ENCODE measurements at places on chromosomes 11 and 22.
A peak's percentile ranks its signal among the peaks of the same experiment; 100 is the strongest.

DNA sequence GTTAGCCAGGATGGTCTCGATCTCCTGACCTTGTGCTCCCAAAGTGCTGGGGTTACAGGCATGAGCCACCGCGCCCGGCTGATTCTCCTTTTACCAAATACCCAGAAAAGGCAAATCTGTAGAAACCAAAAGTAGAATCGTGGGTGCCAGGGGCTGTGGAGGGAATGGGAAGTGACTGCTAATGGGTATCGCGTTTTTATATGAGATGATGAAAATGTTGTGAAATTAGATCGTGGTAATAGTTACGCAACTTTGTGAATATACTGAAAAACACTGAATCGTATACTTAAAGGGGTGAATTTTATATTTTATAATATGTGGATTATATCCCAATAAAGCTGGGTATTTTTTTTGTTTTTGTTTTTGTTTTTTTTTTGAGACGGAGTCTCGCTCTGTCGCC is 48.2 kb upstream of the CREB3L1 start:
- no peaks in the 10 kb centered on the region for H3K36me3 ChIP-seq
- H3K4me3 ChIP-seq = no peak overlapping the region
- DNase-seq = no peak
- no peaks in the 10 kb centered on the region for H3K27me3 ChIP-seq
- H3K4me1 ChIP-seq = no peaks in the 10 kb centered on the region

GRCh38 chr11:113043698-113044097 is 82.5 kb downstream of the NCAM1 start:
- no peaks in the 10 kb centered on the region for H3K36me3 ChIP-seq
- H3K27ac ChIP-seq = no peak overlapping the region
- no peak for DNase-seq
- no peak overlapping the region for H3K4me3 ChIP-seq
- no peaks in the 10 kb centered on the region for H3K27me3 ChIP-seq

GRCh38 chr22:48507171-48507570 is 1320.5 kb downstream of the BRD1 start:
- no peaks in the 10 kb centered on the region for H3K4me1 ChIP-seq
- no peak overlapping the region for H3K4me3 ChIP-seq
- no peaks in the 10 kb centered on the region for H3K36me3 ChIP-seq
- H3K27ac ChIP-seq = no peak overlapping the region
- DNase-seq = no peak
- no peaks in the 10 kb centered on the region for H3K27me3 ChIP-seq

DNA sequence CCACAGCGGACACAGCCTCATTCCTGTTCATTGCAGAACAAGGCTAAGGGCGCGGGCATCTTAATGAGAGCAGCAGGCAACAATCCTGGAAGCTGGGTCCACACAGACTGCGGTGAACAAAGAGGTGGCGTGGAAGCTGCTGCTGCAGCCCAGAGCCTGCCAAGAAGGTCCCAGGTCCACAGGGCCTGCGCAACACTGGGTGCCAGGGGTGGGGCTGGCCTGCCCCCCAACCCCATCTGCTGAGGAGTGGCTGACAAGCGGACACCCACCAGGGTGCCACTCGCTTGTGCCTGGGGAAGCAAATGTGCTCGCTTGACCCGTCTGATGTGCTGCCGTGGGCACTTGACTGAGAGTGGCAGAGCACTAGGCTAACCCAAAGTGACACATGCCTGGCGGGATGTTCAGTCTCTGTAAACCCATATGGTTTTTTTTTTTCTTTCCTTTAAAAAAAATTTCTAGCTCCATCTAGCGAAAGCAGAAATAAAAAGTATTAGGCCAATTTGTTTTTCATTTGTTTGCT is 83.2 kb upstream of the PITPNB start:
- H3K27me3 ChIP-seq = no peaks in the 10 kb centered on the region
- peaks cover 5% of the 10 kb centered on the region for H3K4me1 ChIP-seq
- no peak overlapping the region for H3K4me3 ChIP-seq
- no peak overlapping the region for H3K27ac ChIP-seq

GRCh38 chr11:32168924-32169323 is 78.0 kb downstream of the RCN1 start:
- H3K4me1 ChIP-seq = peaks cover 10% of the 10 kb centered on the region
- H3K27ac ChIP-seq = no peak overlapping the region
- H3K4me3 ChIP-seq = no peak overlapping the region
- no peaks in the 10 kb centered on the region for H3K36me3 ChIP-seq
- no peaks in the 10 kb centered on the region for H3K27me3 ChIP-seq
- no peak for DNase-seq

DNA sequence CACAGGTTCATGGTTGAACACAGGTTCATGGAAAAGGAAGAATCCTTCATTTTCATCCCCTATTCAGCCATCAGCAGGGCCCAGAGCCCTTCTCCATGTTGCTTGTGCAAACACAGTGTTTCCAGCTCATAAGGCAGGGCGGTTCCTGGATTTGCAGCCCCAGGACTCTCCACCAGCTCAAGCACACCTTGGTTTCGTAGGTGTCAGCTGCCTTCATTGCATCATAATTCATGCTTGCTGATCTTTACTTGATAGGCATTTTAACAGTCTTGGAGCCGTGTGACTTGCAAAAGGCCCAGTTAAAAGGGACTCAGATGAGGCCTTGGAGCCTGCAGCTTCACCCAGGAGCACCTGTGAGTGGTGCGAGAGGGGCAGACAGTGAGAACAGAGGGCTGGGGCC is 318.1 kb upstream of the B3GAT1 start:
- H3K27me3 ChIP-seq = no peaks in the 10 kb centered on the region
- no peaks in the 10 kb centered on the region for H3K36me3 ChIP-seq
- no peak overlapping the region for H3K4me3 ChIP-seq
- no peaks in the 10 kb centered on the region for H3K4me1 ChIP-seq
- no peak for DNase-seq

DNA sequence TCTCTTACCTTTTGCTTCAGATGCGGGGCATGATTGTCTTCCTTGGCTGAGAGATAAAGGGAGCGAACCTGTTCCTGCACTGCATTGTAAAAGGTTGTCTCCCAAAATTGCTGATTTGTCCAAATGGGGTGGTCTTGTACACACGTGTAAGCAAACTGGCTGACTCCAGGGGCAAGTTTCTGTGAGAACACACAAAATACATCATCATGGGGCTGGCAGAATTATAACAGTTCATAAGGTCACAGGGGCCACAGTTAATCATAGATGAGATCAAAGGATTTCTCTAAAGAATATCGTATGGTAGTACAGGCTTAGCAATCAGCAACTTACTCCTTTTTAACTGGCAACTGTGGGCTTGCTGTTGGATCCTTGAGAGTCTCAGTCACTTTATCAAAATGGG is 194.3 kb downstream of the SWAP70 start:
- H3K36me3 ChIP-seq = no peaks in the 10 kb centered on the region
- no peak overlapping the region for H3K27ac ChIP-seq

- no peak overlapping the region for H3K27ac ChIP-seq
- no peaks in the 10 kb centered on the region for H3K36me3 ChIP-seq
- no peaks in the 10 kb centered on the region for H3K4me1 ChIP-seq
- DNase-seq = no peak
- no peak overlapping the region for H3K4me3 ChIP-seq
- no peaks in the 10 kb centered on the region for H3K27me3 ChIP-seq
Measured at GRCh38 chr11:126704096-126704495, 296.5 kb downstream of the KIRREL3 start.

DNA sequence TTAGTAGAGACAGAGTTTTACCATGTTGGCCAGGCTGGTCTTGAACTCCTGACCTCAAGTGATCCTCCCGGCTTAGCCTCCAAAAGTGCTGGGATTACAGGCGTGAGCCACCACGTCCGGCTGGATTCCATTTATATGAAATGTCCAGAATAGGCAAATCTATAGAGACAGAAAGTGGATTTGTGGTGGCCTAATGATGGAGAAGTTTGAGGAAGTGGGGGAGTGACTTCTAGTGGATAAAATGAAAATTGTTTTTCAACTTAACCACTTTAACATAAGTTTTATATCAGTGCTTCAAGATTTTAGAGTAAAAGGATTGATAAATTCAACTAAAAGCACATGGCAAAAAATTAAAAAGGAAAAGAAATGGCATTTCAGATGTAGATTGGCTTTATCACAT is 66.2 kb downstream of the HIPK3 start:
- no peaks in the 10 kb centered on the region for H3K27me3 ChIP-seq
- no peak overlapping the region for H3K27ac ChIP-seq
- no peak for DNase-seq
- H3K4me3 ChIP-seq = no peak overlapping the region
- H3K36me3 ChIP-seq = no peaks in the 10 kb centered on the region
- peaks cover 60% of the 10 kb centered on the region for H3K4me1 ChIP-seq

- no peaks in the 10 kb centered on the region for H3K27me3 ChIP-seq
- H3K27ac ChIP-seq = no peak overlapping the region
- DNase-seq = no peak
- no peaks in the 10 kb centered on the region for H3K36me3 ChIP-seq
Measured at GRCh38 chr11:102608699-102609098, 16.4 kb downstream of the MMP20 start.

DNA sequence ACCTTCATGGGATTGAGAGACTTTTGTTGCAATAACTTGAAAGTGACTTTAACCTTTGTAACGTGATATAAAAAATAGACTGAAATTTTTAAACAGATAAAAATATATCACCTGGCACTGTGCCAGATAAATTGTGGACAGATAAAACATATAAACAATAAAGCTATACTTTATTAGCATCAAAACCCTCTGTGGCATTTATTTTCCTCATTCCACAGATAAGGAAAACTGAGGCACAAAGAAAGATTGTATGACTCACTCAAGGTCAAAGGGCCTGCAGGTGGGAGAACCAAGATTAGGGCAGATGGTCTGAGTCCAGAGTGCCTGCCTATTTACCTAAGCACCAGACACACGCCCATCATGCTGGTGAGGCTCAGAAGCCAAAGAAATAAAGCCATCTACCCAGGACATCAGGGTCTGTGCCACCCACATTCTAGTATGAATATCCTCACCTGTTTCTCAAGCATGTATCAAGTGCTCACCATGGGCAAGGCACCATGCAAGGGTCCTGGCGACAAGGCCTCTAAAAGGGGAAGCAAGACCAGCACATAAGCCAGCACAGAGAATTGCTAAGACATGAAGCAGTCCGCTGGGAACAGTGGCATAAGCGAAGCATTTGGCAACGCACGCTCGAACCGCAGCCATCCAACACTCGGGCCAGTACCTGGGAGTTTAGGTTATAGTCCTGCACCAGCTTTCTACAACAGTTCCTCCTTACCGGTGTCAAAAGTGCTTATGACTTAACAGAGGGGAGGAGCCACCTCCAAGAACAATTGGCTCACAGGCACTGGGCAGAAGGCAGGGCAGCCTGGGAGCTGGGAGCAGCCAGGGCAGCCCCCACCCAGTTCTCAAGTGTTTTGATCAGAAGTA is 17.6 kb downstream of the MYH9 start:
- peaks cover 100% of the 10 kb centered on the region for H3K4me1 ChIP-seq
- no peaks in the 10 kb centered on the region for H3K27me3 ChIP-seq
- DNase-seq = no peak

- DNase-seq = no peak
- H3K4me3 ChIP-seq = peak overlapping the region; percentile 92
- no peaks in the 10 kb centered on the region for H3K36me3 ChIP-seq
- H3K4me1 ChIP-seq = peaks cover 47% of the 10 kb centered on the region
- H3K27ac ChIP-seq = peak overlapping the region; percentile 99
Measured at GRCh38 chr11:83158357-83158786, 1.4 kb downstream of the PCF11 start.

Measured in vagina (tissue), 2 donors.